ENCODE measurements at places on chromosomes 11 and 22.
A peak's percentile ranks its signal among the peaks of the same experiment; 100 is the strongest.

DNA sequence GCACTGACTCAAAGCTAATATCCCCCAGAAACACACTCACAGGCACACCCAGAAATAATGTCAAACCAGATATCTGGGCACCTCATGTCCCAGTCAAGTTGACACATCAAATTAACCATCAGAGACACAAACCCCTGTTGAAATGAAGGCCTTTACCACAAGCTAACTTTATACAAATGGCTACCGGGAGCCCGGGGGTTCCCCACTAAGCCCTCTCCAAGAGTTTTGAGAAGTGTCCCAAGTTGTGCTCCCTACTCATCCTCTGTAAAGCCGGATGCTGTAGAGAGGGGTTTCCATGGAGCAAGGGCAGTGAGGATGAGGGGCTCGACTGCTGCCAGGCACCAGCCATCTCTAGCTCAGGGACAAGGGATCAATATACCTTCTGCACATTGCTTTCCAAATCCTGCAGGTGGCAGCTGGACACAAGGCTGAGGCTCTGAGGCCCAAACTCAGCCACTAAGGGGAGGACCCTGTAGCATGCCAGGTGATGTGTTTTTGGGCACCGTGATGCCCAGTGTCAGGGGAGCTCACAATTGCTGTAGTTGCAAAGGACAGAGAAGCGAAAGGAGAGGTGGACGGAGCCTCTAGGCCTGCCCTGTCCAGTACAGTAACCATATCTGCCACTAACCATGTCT lies 145.7 kb downstream of the TTC17 start:
- peak; percentile 19 for DNase-seq

- DNase-seq, result no peak
These were observed 10.3 kb downstream of the YAP1 start for GRCh38 chr11:102120437-102120973.

DNA sequence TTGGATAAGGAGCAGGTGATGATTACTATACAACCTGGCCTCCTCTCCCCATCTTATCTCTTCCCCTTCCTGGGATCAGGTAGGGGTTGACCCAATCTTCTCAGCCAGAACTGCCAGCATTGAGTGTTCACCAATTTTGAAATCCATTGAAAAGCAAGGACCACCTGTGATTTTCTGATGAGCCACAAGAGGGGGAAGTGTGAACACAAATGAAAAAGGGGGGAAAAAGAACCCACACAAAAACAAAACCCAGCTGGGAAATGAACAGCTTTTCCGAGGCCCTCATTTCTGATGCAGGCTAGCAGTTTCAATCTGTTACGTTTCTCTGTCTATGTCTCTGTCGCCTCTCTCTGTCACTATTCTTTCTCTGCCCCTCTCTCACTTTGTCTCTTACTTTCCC lies 161.9 kb downstream of the INSC start:
- DNase-seq, result no peak

DNA sequence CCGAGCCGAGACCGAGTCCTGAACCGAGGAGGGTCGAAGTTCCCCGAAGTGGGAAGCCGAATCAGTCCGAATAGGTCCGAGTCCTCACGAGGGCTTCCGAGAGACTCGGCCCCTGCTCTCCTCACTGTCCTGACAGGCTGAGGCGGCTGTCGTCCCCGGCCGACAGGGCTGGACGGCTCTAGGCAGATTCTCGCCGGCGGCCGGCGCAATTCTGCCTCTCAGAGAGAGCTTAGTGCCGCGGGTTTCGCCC lies 191 bp upstream of the DEAF1 start:
- DNase-seq, result no peak
